ENCODE measurements at places on chromosomes 1 and 21. TPM values are rescaled to one million over a fixed set of nuclear protein-coding genes. Genes with fewer than 3 reads are reported as not detected.
A peak's percentile ranks its signal among the peaks of the same experiment; 100 is the strongest.

GRCh38 chr1:69076631-69077030, 491.1 kb upstream of the LRRC7 start:
- DNase-seq = no peak

GRCh38 chr1:234836776-234837357, 226.9 kb upstream of the IRF2BP2 start:
- no peak for DNase-seq

DNA sequence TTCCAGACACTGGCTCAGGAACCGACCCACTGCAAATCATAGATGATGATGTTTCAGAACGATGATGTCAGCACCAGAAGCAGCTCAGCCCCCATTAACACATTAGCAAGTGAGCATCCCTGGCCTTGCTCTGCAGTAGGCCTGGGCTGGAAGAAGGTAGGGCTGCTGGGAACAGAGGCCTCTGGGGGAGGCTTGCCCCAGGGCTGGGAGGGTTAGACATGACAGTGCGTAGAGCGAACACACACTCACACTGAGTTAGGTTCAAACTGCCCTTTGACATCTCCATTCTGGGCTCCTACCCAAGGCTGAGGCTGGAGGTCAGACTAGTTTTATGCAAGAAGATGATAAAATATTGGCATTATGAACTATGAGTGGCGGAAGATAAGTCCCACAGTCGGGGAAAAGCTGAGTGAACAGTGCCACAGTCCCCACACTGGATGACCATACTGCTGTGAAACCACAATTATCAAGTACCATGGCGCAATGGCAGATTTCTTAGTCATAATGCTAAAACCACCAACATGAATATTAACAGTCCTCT, 91.1 kb downstream of the DMRTB1 start:
- DNase-seq = no peak

The GBP1 gene
- 32.7 TPM for total RNA-seq

The GJC2 gene
- 2.6 TPM for total RNA-seq

The DARS2 gene
- 20.1 TPM for total RNA-seq

The U2AF1 gene
- 12.5 TPM for total RNA-seq

The CALML6 gene
- total RNA-seq = 0.66 TPM

The PRAMEF27 gene
- total RNA-seq = not detected

DNA sequence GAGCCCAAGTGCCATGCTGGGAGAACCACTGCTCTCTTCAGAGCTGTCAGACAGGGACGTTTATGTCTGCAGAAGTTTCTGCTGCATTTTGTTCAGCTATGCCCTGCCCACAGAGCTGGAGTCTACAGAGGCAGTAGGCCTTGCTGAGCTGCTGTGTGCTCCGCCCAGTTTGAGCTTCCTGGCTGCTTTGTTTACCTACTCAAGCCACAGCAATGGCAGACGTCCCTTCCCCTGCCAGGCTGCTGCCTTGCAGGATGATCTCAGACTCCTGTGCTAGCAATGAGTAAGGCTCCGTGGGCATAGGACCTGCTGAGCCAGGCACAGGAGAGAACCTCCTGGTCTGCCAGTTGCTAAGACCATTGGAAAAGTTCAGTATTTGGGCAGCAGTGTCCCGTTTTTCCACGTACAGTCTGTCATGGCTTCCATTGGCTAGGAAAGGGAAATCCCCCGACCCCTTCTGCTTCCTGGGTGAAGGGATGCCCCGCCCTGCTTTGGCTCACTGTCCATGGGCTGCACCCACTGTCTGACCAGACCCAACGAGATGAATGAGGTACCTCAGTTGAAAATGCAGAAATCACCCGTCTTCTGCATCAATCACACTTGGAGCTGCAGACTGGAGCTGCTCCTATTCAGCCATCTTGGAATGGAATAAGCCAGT, 31.9 kb downstream of the CYP4B1 start:
- no peak for DNase-seq

DNA sequence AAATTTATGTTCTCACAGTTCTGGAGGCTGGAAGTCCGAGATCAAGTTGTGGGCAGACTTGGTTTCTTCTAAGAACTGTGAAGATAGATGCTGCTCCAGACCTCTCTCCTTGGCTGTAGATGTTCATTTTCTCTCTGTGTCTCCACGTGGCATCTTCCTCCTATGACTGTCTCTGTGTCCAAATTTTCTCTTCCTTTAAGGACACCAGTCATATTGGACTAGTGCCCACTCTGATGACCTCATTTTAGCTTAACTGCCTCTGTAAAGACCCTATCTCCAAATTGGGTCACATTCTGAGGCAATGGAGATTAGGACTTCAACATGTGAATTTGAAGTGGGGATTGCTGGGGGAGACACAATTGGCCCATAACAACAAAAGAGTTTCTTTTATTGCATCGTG, 125.3 kb upstream of the ETS2 start:
- DNase-seq = no peak

The G0S2 gene
- total RNA-seq = 2.5 TPM

DNA sequence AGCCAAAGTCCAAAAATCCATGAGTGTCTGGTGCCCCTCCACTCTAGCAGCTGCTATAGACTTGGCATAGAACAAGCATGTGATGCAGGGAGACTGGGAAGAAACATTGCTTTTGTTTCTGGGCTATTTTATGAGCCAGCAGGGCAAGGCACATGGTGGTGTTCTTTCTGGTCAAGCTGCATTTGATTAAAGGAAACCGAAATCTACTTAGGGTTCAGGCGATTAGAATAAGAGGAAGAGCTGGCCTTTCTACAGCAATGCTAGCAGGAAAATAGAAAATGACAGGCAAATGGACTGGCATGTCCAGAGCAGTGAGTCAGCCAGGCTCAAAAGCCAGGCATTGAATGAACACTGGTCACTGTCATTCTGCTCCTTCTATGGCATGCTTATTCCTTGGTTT, 28.5 kb upstream of the ARHGAP29 start:
- peak; percentile 57 for DNase-seq

DNA sequence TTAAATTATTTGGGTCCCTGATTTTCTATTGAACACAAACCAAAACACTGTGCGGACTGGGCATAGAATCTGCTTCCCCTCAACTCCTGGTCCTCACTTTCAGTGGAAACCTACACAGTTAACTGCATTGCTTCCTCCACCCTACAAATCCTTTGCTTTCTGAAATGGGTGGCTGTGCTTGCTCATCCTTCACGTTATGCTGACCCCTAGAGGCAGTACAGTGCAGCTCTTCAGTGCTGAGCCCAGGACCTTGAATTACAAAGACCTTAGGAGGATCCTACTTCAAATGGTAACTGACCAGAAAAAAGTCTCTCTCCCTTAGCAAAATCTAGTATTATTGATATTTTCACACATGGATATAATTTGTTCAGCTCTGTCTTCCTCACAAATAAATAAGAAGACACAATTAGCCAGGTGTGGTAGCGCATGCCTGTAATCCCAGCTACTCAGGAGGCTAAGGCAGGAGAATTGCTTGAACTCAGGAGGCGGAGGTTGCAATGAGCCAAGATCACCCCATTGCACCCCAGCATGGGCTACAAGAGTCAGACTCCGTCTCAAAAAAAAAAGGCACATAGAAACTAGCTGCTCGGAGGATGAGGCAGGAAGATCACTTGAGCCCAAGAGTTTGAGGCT, 63.4 kb upstream of the L1TD1 start:
- peak; percentile 39 for DNase-seq

The RBP7 gene
- total RNA-seq = not detected

DNA sequence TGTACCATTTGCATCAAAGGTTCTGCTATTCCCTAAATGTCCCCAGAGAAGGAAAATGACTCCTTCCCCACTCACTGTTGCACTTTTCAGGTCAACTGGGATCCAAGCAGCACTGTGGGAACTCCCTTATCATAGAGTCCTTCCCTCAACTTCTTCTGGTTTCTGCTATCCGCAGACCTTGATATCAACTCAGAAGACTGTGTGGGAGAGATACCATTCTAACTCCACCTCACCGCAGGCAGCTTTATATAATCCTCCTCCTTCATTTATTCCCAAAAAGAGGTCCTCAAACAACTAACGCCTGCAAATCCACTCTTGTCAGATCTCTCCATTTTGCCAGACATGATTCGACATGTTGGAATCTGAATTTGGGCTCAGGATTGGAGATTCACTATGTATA, 27.3 kb downstream of the LHX9 start:
- DNase-seq = no peak

The MYCL gene
- 0.22 TPM for total RNA-seq

The CFHR2 gene
- not detected for total RNA-seq

DNA sequence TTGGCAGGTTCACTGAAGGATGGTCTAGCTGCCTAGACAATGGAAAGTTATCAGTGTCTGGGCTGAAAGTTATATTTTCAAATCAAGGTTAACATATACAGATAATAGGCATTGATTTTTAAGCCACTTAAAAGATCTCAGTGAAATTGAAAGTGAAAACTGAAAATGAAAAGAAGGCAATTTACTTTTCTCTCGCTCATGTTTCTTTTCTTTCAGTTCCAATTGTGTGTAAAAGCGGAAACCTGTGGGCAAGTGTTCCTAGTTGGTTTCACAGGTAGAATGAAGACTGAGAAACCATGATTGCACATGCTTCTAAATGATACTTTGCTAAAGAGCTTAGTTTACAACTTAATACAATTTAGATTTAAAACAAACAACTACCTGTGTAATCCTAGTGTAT, 383.7 kb downstream of the ZP4 start:
- no peak for DNase-seq

- DNase-seq = no peak
Measured at GRCh38 chr1:16922885-16923431, 1.2 kb downstream of the CROCC start.

- no peak for DNase-seq
Measured at GRCh38 chr1:25906644-25907300, 553 bp upstream of the STMN1 start.

Measured in HFFc6 (cell line).